ENCODE measurements at places on chromosomes 3 and 15. TPM values are rescaled to one million over a fixed set of nuclear protein-coding genes. Genes with fewer than 3 reads are reported as not detected.

DNA sequence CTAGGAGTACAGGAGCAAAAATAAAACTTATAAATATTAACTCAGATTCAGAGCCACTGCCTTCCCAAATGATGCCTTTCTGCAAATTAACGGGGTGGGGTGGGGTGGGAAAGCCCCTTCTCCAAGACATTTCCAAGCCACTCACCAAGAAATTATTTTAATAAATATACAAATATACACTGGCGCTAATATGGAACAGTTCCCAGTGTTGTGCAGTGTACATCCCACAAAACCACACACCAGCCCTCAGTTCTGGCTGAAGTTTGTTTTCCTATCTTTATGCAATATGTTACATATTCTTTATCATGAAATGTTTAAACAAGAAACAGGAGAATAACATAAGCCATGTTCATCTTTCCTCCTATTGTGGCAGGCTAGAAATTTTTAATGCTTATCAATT lies 53.0 kb upstream of the GYG1 start:
- no peak overlapping the region for H3K4me3 ChIP-seq
- H3K27me3 ChIP-seq = peaks cover 25% of the 10 kb centered on the region
- H3K4me1 ChIP-seq = no peaks in the 10 kb centered on the region
- no peaks in the 10 kb centered on the region for H3K36me3 ChIP-seq
- no peak for DNase-seq

- H3K27me3 ChIP-seq = no peaks in the 10 kb centered on the region
- DNase-seq = no peak
- H3K36me3 ChIP-seq = no peaks in the 10 kb centered on the region
These were observed 28.1 kb upstream of the CD200R1L start for GRCh38 chr3:112874725-112875124.

- no peak overlapping the region for H3K4me3 ChIP-seq
- no peak overlapping the region for H3K27ac ChIP-seq
- peaks cover 13% of the 10 kb centered on the region for H3K27me3 ChIP-seq
These were observed 78.0 kb upstream of the SNRPA1 start for GRCh38 chr15:101372960-101373525.

- H3K4me3 ChIP-seq = peak overlapping the region; percentile 88
- H3K27me3 ChIP-seq = no peaks in the 10 kb centered on the region
- no peak for DNase-seq
- peaks cover 2% of the 10 kb centered on the region for H3K36me3 ChIP-seq
- peaks cover 17% of the 10 kb centered on the region for H3K4me1 ChIP-seq
These were observed 759 bp upstream of the GMPS start for GRCh38 chr3:155869691-155870090.

- H3K4me1 ChIP-seq = no peaks in the 10 kb centered on the region
- no peaks in the 10 kb centered on the region for H3K36me3 ChIP-seq
- H3K4me3 ChIP-seq = no peak overlapping the region
- DNase-seq = peak; percentile 74
- H3K27me3 ChIP-seq = no peaks in the 10 kb centered on the region
These were observed 405.8 kb downstream of the IGSF11 start for GRCh38 chr3:118628704-118629341.

- no peaks in the 10 kb centered on the region for H3K36me3 ChIP-seq
- no peaks in the 10 kb centered on the region for H3K4me1 ChIP-seq
- H3K4me3 ChIP-seq = no peak overlapping the region
- no peak overlapping the region for H3K27ac ChIP-seq
- H3K27me3 ChIP-seq = peaks cover 3% of the 10 kb centered on the region
- no peak for DNase-seq
These were observed 328.9 kb upstream of the RBMS3 start for GRCh38 chr3:28951772-28952556.

DNA sequence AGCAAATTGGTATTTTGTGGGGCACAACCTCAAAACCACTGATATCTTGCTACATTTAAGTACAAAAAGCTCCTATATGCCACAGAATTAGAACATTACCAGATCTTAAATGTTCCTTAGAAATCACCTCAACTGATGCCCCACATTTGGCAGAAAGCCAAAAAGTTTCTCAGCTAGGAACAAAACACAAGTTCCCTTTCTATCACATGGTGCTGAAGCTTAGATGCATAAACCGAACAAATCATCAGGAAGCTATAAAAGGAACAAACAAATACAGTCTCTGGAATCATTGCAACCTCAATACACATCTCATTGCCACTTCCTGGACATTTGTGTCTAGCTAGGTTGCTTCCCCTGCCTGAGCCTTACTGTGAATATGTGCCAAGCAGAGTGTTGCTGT lies 492.6 kb downstream of the LPP start:
- peaks cover 4% of the 10 kb centered on the region for H3K36me3 ChIP-seq
- no peak overlapping the region for H3K4me3 ChIP-seq
- no peak for DNase-seq
- H3K27me3 ChIP-seq = no peaks in the 10 kb centered on the region

GRCh38 chr15:93413745-93414144 lies 324.7 kb upstream of the RGMA start:
- H3K27me3 ChIP-seq = no peaks in the 10 kb centered on the region
- no peaks in the 10 kb centered on the region for H3K36me3 ChIP-seq
- H3K4me3 ChIP-seq = no peak overlapping the region
- H3K4me1 ChIP-seq = no peaks in the 10 kb centered on the region

GRCh38 chr3:66854601-66855151 lies 143.4 kb upstream of the KBTBD8 start:
- no peak overlapping the region for H3K27ac ChIP-seq
- DNase-seq = no peak
- no peaks in the 10 kb centered on the region for H3K36me3 ChIP-seq
- peaks cover 4% of the 10 kb centered on the region for H3K27me3 ChIP-seq
- no peaks in the 10 kb centered on the region for H3K4me1 ChIP-seq
- H3K4me3 ChIP-seq = no peak overlapping the region

- no peaks in the 10 kb centered on the region for H3K27me3 ChIP-seq
- H3K4me1 ChIP-seq = no peaks in the 10 kb centered on the region
- H3K27ac ChIP-seq = no peak overlapping the region
- DNase-seq = no peak
- H3K4me3 ChIP-seq = no peak overlapping the region
- H3K36me3 ChIP-seq = no peaks in the 10 kb centered on the region
These were observed 10.8 kb downstream of the TF start for GRCh38 chr3:133756716-133757694.

- H3K27ac ChIP-seq = no peak overlapping the region
- no peaks in the 10 kb centered on the region for H3K4me1 ChIP-seq
- no peaks in the 10 kb centered on the region for H3K27me3 ChIP-seq
- no peaks in the 10 kb centered on the region for H3K36me3 ChIP-seq
These were observed 354.1 kb downstream of the ROBO2 start for GRCh38 chr3:77394046-77394445.

AP3B2 gene
- not detected for total RNA-seq

KIF15 gene
- total RNA-seq = 26.5 TPM

NCEH1 gene
- total RNA-seq = 4.9 TPM

ZNF197 gene
- total RNA-seq = 10.7 TPM

Data from activated CD4-positive, alpha-beta T cell treated with anti-CD3 and anti-CD28 coated beads, Interleukin-2, amount 10 ng/mL, durations not matched to agents 24 days and 14 days (primary cell).